ENCODE measurements at places on chromosomes 7 and 10.

GRCh38 chr10:110141185-110141584 lies 66.2 kb upstream of the MXI1 start:
- DNase-seq = no peak

- no peak for DNase-seq
These were observed 66.6 kb downstream of the VWDE start for GRCh38 chr7:12337095-12337494.

DNA sequence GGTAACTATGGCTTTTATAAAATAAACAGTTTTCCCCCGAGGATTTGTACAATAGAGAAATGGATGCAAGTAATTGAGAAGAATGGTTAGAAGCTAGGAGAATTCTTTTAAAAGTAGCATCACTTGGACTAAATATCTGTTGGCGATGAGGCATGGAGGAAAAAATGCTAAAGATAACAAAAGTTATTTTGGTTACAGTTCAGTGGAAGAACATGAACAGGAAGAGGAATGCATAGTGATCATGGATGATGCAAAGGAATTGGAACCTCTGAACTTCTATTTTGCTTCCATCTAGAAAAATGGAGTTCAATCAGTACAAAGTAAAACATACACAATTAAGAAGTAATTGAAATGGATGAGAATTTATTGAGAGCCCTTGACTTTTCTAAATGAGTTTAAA lies 32.9 kb downstream of the ENTPD1 start:
- DNase-seq = no peak

DNA sequence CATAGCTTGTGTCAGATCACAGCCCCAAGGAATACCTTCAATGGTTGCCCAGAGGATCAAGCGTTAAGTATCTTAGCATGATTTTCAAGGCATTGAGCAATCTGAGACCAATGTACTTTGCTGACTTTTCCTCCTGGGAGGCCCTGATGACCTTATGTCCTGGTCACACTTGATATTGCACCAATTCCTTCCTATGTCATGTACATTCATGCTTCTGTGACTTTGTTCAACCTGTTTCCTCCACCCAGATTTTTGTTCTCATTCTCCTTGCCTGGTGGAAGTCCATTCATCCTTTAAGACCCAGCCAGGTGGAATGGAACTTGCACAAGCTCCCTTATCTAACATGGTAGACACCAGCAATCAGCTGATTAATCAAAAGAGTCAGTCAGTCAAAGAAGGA lies 160.8 kb downstream of the PFKFB3 start:
- no peak for DNase-seq

DNA sequence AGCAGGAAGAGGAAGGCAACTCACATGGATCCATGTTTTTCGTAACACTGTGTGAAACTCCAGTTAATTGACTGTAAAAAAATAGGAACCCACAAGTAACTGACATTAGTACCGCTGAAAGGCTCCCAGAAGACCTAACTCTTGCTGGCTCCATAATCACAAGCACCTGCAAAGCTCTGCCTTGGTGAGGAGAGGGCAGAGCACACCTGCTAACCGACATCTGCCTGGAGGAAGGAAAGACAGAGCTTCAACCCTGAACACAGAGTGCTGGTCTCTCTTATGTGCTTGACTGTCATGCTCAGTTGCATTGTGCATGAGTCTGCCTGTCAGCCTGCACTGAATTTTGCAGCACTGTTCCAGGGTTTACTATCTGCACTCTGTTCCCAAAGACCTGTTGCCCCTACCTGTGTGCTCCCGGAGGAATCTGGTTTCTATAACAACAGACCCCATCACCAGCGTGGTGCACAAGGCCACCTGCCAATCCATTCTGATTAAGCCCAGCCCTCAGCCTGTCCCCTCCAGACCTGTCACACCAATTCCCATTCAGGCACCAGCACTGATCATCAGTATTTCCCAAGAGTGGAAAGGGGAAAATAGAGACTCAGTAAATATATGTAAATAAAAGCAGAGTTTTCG lies 63.1 kb upstream of the ANKRD1 start:
- no peak for DNase-seq

DNA sequence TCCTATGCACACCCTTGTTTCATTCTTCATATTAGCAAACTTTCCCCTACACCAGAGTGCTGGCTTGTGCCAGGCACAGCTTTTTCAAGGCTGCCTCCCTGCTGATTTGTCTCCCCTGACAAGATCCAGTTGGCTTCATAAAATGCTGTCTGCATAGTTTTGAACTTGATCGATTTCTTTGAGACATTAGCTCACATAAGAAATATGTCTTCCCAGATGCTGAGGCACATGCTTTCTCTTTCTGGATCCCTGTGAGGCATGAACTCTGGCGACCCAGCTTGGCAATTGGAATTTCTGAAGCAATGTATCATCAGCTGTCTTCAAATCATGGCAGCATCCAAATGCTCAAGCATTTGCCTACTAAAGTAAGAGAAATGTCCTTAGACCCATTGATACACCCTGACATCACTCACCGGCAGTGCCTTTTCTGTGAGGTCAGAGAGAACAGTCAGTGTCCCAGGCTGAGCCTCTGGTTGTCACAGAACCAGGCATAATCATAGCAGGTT lies 616.4 kb upstream of the GHITM start:
- no peak for DNase-seq

DNA sequence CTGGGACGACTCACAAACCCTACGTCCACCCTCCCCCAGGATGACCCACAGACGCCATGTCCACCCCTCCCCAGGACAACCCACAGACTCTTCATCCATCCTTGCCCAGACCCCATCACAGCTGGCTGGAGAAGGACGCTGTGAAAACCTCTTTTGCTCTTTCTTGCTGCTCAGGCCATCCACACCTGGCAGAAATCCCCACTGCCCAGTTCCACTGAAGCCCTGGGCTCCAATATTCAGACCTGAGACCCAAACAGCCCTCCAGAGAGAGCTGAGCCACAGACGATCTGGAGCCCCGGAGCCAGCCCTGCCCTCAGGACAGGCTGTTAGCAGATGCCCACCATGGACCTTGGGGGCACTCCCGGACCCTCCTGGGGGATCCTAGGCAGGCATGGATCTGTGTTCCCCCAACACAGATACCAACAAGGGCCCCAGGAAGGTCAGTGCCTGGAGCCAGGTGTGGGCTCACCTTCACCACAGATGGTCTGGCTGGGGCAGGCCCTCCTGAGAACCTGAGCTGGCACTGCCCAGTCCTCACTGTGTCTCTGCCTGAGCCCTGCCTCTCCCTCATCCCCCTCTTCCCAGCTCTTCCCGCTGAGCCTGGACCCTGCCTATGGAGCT lies 226.2 kb downstream of the PTPRN2 start:
- DNase-seq = no peak

GRCh38 chr7:98988641-98989040 lies 110.3 kb downstream of the TRRAP start:
- DNase-seq = no peak

DNA sequence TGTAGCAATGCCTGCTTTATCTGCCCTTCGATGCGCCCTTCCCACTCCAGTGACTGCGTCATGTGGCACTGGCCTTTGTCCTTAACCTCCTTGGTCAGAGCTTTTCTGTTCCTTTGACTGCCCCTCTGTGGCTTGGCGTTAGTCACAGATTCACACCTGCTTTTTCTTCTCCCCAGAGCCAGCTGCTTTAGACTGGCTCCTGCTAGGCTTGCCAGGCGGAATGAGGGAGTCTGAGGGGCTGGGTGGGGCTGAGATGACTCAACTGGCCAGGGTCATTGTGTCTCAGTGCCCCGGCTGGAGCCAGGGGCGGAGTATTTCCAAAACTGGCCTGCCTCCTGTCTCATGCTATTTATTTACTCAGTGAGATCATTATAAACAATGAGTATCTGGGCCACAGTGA lies 194.1 kb downstream of the EMX2 start:
- no peak for DNase-seq

- DNase-seq = no peak
These were observed 16.2 kb downstream of the ZNF425 start for GRCh38 chr7:149109969-149110368.

- DNase-seq = no peak
These were observed 49.3 kb downstream of the CFAP46 start for GRCh38 chr10:132893090-132893489.

GRCh38 chr10:34291466-34292193 lies 523.5 kb downstream of the PARD3 start:
- no peak for DNase-seq

GRCh38 chr7:121196286-121196685 lies 132.5 kb upstream of the WNT16 start:
- DNase-seq = no peak

GRCh38 chr10:116688741-116689495 lies 53.4 kb downstream of the HSPA12A start:
- no peak for DNase-seq

DNA sequence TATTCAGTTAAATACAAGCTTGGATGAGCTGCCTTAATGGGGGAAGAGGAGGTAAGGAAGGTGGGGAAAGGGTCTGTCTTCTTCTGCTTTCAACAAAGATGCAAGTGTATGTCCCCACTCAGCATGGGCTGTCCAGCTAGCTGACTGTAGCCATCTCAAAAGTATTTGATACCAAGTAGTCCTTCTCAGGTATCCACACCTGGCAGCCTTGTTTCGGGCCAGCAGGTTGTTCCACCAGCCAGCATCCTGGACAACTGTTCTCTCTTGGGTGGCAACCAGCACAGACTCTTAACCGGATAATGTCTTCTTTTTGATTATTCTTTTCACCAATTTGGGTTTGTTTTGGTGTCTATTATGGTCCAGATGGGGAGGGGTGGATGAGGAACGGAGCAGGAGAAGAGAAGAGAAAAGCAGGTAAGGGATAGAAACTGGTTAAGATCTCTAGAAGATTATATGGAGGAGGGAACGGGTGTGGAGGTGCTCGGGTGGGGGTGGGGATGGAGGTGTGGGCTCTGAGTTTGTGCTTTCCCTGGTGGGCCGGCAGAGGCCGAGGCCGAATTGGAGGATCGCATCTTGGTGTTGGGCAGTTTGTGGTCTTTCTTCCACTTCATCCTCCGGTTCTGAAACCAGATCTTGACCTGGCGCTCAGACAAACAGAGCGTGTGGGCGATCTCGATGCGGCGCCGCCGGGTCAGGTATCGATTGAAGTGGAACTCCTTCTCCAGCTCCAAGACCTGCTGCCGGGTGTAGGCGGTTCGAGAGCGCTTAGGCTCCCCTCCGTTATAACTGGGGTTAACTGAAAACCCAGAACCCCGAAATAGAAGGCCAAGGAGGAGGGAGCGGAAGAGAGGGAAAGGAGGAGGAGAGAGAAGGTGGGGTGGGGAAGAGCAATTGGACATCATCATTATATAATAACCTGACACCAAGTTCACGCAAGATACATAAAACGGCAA lies 1.5 kb downstream of the HOXA4 start:
- DNase-seq = no peak

GRCh38 chr10:128095027-128095752 lies 31.0 kb downstream of the MKI67 start:
- DNase-seq = no peak

GRCh38 chr7:116525913-116526861 lies 1.4 kb downstream of the CAV1 start:
- no peak for DNase-seq

GRCh38 chr10:122363311-122363710 lies 11.2 kb upstream of the PLEKHA1 start:
- no peak for DNase-seq

DNA sequence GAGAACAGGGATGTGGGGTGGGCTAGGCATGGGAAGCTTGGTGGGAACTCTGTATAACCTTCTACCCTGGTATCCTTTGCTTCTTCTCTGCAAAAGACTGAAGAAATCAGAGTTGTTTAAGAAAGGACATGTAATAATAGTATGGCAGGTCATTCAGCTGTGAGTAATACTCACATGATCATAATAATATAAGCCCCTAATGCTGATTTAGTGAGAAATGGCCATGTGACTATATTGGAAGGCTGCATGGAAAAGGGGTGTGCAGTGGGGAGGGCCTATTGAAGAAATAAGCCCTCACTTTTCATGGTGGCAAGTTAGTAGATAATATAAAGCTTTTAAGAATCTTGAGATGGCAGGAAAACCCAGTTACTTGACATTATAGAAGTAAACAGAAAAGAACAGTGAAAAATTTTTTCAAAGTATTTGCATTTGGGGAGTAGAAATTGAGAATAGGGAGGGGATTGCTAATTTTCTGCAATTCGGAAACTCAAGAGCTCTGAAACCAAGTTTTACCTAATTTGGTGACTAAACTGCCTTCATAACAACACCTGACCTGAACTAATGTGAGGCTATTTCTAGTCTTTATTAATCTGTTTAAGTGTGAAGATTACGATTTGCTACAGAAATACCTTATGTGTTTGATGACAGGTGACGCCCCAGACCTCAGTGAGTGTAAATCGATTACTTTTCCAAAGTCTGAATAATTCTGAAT lies 44.4 kb downstream of the ATXN7L1 start:
- no peak for DNase-seq

DNA sequence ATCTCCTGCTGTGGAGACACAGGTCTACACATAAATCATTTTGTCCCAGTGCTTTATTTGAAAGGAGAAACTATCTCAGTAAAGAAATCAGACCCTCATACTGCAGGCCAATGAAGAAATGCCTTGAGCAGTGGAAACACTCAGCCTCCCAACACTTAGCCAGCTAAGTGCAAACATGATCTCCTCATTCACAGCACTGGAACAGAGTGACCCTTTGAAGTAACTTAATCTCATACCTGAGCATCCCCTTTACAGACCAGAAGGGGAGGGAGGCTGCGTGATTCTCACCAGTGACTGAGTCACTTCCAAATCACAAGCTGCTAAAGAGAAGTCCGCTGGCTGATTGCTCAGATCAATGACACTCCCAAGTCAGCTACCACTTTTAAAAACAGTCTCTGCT lies 4.5 kb downstream of the CHST15 start:
- no peak for DNase-seq

GRCh38 chr10:6226216-6226615 lies 23.5 kb downstream of the PFKFB3 start:
- DNase-seq = no peak

DNA sequence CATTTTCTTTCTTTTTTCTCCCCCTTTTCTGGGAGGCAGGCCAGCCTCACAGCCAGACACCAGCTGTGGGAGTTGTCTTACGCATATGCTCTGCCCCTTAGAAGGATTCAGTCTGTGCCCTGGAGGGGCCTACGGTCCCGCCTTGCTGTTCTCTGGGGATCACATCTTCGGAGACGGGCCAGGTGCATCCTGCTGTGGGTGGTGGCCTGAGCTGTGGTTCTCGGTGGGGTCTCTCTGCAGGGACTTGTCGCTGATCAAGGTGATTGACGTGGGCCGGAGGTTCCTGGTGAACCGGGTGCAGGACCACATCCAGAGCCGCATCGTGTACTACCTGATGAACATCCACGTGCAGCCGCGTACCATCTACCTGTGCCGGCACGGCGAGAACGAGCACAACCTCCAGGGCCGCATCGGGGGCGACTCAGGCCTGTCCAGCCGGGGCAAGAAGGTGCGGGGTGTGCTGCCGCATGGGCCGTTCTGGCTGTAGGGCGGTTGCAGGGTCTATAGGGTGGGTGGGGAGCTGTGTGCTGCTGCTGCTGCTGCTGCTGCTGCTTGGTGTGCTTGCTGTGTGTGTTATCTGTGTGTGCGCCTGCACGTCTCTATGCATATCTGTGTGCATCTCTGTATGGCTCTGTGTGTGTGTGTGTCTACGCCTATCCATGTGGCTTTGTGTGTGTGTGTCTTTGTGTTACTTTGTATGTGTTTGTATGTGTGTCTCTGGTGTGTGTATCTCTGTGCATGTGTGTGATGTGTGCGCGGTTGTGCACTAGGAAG lies 17.9 kb downstream of the PFKFB3 start:
- no peak for DNase-seq

Data from substantia nigra (tissue), 51 donors.